Lower lobe of right lung (tissue), 2 donors: ENCODE measurements at places on chromosomes 11 and 22. TPM values are rescaled to one million over a fixed set of nuclear protein-coding genes. Genes with fewer than 3 reads are reported as not detected.
A peak's percentile ranks its signal among the peaks of the same experiment; 100 is the strongest.

Gene RCOR2
- total RNA-seq = 0.18 TPM

DNA sequence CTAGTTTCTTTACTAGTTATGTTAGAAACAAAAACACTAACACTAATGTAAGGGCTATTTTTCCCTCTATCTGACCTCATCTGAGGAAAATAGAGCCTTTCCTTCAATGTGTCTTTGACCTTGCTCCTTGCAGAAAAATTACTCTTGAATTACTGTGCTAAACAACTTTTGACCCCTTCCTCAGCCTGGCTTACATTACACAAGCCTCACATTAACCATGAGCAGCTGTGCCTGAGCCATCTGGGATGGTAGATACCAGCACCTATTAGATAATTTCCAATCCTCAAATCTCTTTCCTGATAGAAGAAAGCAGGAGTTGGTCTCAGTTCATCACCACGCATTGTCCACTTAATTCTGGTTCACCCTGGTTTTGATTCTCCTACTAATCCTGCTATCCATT lies 134.4 kb upstream of the NCAM1 start:
- DNase-seq = no peak
- no peak overlapping the region for H3K27ac ChIP-seq
- H3K4me1 ChIP-seq = no peaks in the 10 kb centered on the region
- no peaks in the 10 kb centered on the region for H3K36me3 ChIP-seq
- H3K4me3 ChIP-seq = no peak overlapping the region

DNA sequence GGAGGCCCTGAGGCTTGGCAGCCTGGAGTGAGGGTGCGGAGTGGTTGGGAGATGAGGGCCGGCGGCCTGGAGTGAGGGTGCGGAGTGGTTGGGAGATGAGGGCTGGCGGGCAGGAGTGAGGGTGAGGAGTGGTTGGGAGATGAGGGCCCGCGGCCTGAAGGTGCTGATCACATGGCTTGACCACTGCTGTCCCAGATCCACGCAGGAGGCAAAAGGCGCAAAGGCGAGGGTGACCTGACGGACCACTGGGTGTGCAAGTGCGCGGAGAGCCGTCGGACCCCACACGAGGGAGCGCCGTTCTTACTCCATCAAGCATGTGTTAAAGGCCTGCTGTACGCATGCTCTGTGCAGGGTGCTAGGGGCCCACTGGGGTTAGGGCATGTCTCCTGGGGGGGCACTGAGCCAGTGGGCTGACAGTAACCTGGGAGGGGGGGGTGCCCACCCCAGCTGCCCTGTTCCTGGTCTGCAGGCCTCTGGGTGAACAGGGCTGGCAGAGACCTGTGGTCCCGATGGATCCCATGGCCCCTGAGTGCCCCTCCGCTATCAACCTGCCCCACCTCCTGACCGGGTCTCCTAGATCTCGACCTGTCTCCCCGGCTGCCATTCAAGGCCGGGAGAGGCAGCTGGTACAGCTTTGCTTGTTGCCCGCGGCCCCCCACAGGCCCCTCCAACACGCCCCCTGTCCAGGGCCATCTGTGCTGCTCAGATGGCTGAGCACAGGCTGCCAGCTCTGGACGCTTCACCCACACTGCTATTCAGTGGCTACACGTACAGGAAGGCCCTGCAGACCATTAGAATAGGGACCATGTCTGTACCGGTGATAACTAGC lies 21.1 kb downstream of the MRGPRD start:
- peaks cover 9% of the 10 kb centered on the region for H3K4me1 ChIP-seq
- no peak overlapping the region for H3K4me3 ChIP-seq
- peak; percentile 29 for DNase-seq
- H3K36me3 ChIP-seq = no peaks in the 10 kb centered on the region
- H3K27me3 ChIP-seq = no peaks in the 10 kb centered on the region

Gene TP53I11
- total RNA-seq = 103 TPM

Gene SLC35E4
- 3.1 TPM for total RNA-seq

GRCh38 chr11:122977470-122978298 lies 4.0 kb downstream of the BSX start:
- no peak overlapping the region for H3K27ac ChIP-seq
- peak overlapping the region; percentile 28 for H3K4me3 ChIP-seq
- no peaks in the 10 kb centered on the region for H3K36me3 ChIP-seq
- peaks cover 100% of the 10 kb centered on the region for H3K27me3 ChIP-seq
- DNase-seq = no peak

DNA sequence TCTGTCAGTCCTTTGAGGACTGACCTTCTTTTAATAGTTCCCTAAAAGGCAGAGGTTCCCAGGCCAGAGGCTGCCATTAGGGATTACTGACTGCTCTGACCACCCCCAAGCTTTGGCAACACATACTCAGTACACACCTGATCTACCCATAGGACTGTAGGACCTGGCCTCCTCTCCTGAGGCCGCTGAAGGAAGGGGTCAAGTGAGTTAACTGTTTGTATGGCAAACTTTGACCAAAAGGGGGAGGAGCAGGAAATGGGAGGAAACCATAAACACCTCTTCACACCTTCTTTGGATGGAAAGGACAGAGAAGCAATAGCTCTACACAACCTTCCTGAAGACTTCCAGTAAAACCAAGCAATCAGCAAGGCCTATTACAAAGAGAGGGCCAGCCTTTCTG lies 104.0 kb downstream of the APOL5 start:
- no peak for DNase-seq
- H3K4me1 ChIP-seq = peaks cover 6% of the 10 kb centered on the region
- H3K4me3 ChIP-seq = no peak overlapping the region
- no peak overlapping the region for H3K27ac ChIP-seq
- no peaks in the 10 kb centered on the region for H3K36me3 ChIP-seq

GRCh38 chr22:29578462-29579200 lies 2.3 kb downstream of the NIPSNAP1 start:
- no peak overlapping the region for H3K27ac ChIP-seq
- peaks cover 5% of the 10 kb centered on the region for H3K4me1 ChIP-seq
- H3K4me3 ChIP-seq = no peak overlapping the region
- H3K27me3 ChIP-seq = no peaks in the 10 kb centered on the region
- H3K36me3 ChIP-seq = no peaks in the 10 kb centered on the region

DNA sequence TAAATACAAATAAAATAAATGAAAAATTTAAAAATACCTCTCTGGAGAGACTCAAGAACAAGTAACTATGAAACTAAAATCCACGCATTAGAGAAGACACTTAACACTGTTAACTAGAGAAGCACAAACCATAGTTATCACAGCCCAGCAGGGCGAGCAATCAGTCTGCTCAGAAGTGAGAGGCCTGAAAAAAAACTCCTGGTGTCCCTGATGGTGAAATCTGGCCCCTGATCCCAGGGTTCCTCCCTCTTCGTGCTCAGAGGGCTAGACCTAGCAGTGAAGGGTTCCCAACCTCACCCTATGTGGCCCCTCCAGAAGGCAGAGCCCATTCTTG lies 49.7 kb upstream of the VPREB1 start:
- DNase-seq = no peak
- H3K4me3 ChIP-seq = no peak overlapping the region
- no peaks in the 10 kb centered on the region for H3K36me3 ChIP-seq
- peaks cover 21% of the 10 kb centered on the region for H3K27me3 ChIP-seq
- H3K27ac ChIP-seq = no peak overlapping the region

Gene MS4A7
- total RNA-seq = 315 TPM

Gene SLC22A8
- not detected for total RNA-seq

GRCh38 chr11:69650081-69650831 lies 9.3 kb downstream of the CCND1 start:
- H3K4me1 ChIP-seq = peaks cover 10% of the 10 kb centered on the region
- H3K36me3 ChIP-seq = peaks cover 85% of the 10 kb centered on the region
- no peak overlapping the region for H3K4me3 ChIP-seq
- H3K27ac ChIP-seq = no peak overlapping the region
- no peaks in the 10 kb centered on the region for H3K27me3 ChIP-seq
- DNase-seq = peak; percentile 56

Gene PVALB
- total RNA-seq = 4.5 TPM

Gene SLC22A9
- not detected for total RNA-seq

- H3K36me3 ChIP-seq = no peaks in the 10 kb centered on the region
- peaks cover 7% of the 10 kb centered on the region for H3K27me3 ChIP-seq
- H3K4me3 ChIP-seq = no peak overlapping the region
- no peak overlapping the region for H3K27ac ChIP-seq
- H3K4me1 ChIP-seq = no peaks in the 10 kb centered on the region
- DNase-seq = no peak
Measured at GRCh38 chr11:47599902-47600301, 5.7 kb upstream of the C1QTNF4 start.

Gene PTPRCAP
- 15.7 TPM for total RNA-seq

Gene SYT7
- total RNA-seq = 3.8 TPM

- H3K27ac ChIP-seq = no peak overlapping the region
- DNase-seq = no peak
- no peaks in the 10 kb centered on the region for H3K36me3 ChIP-seq
- H3K4me3 ChIP-seq = no peak overlapping the region
- H3K4me1 ChIP-seq = no peaks in the 10 kb centered on the region
Measured at GRCh38 chr11:114745150-114745671, 66.9 kb downstream of the NXPE2 start.

GRCh38 chr11:73465023-73465675 lies 89.0 kb downstream of the RELT start:
- DNase-seq = no peak
- H3K4me3 ChIP-seq = no peak overlapping the region
- H3K27me3 ChIP-seq = no peaks in the 10 kb centered on the region
- peaks cover 72% of the 10 kb centered on the region for H3K4me1 ChIP-seq
- H3K36me3 ChIP-seq = no peaks in the 10 kb centered on the region
- H3K27ac ChIP-seq = no peak overlapping the region

GRCh38 chr11:122310766-122311165 lies 194.8 kb upstream of the BLID start:
- no peaks in the 10 kb centered on the region for H3K4me1 ChIP-seq
- no peak overlapping the region for H3K27ac ChIP-seq
- no peak overlapping the region for H3K4me3 ChIP-seq
- H3K36me3 ChIP-seq = no peaks in the 10 kb centered on the region
- H3K27me3 ChIP-seq = no peaks in the 10 kb centered on the region

Gene MAPK8IP2
- total RNA-seq = 1.7 TPM

Gene CCDC73
- 0.09 TPM for total RNA-seq

GRCh38 chr11:122098261-122098980 lies 17.6 kb downstream of the BLID start:
- no peak for DNase-seq
- no peak overlapping the region for H3K27ac ChIP-seq
- H3K27me3 ChIP-seq = peaks cover 17% of the 10 kb centered on the region
- peak overlapping the region; percentile 51 for H3K4me3 ChIP-seq
- H3K4me1 ChIP-seq = peaks cover 13% of the 10 kb centered on the region
- H3K36me3 ChIP-seq = no peaks in the 10 kb centered on the region

GRCh38 chr22:19735665-19736510 lies 12.5 kb downstream of the GP1BB start:
- peaks cover 13% of the 10 kb centered on the region for H3K27me3 ChIP-seq
- H3K4me3 ChIP-seq = no peak overlapping the region
- no peaks in the 10 kb centered on the region for H3K36me3 ChIP-seq
- no peak overlapping the region for H3K27ac ChIP-seq
- no peak for DNase-seq

GRCh38 chr11:130388607-130389205 lies 39.7 kb downstream of the ADAMTS8 start:
- H3K27ac ChIP-seq = no peak overlapping the region
- no peaks in the 10 kb centered on the region for H3K36me3 ChIP-seq
- peaks cover 15% of the 10 kb centered on the region for H3K4me1 ChIP-seq
- H3K27me3 ChIP-seq = no peaks in the 10 kb centered on the region

Gene VSIG10L2
- not detected for total RNA-seq

GRCh38 chr11:134216816-134217215 lies 7.0 kb downstream of the NCAPD3 start:
- no peak overlapping the region for H3K27ac ChIP-seq
- peaks cover 33% of the 10 kb centered on the region for H3K36me3 ChIP-seq
- no peaks in the 10 kb centered on the region for H3K27me3 ChIP-seq
- no peak overlapping the region for H3K4me3 ChIP-seq
